ENCODE measurements at places on chromosomes 11 and 22.
A peak's percentile ranks its signal among the peaks of the same experiment; 100 is the strongest.

DNA sequence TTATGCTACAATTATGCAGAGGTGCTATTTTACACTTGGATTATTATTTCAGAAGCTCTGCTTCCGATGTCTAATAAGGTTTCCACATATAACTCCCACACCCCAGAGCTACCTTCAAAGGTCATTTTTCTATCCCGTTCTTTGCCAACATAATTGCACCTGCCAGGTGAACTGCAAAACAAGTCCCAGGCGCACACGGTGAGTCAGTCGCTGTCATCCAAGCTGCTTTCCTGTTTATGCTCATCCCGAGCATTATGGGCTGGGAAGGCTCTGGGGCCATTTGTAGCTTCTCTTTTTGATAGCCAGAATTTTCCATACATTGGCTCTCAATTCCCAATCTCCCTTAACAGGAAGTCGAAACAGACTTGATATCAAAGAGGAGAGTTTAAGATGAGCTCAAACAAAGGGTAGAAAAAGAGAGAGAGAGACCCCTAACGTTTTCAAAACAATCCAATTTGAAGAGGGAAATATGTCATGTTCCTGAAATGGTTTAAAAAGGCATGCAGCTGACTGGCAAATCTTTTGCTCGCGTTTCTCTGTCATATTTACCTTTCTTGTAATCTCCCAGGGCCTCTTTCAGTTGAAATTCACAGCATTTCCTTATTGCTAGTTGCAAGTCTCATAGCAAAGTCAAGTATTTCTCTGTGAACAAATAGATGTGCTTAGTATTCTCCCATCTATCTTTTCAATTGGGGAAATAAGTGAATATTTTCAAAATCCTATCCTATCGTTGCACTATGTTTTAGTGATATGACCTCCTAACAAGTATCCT lies 815.9 kb downstream of the KCNA4 start:
- no peak for DNase-seq

DNA sequence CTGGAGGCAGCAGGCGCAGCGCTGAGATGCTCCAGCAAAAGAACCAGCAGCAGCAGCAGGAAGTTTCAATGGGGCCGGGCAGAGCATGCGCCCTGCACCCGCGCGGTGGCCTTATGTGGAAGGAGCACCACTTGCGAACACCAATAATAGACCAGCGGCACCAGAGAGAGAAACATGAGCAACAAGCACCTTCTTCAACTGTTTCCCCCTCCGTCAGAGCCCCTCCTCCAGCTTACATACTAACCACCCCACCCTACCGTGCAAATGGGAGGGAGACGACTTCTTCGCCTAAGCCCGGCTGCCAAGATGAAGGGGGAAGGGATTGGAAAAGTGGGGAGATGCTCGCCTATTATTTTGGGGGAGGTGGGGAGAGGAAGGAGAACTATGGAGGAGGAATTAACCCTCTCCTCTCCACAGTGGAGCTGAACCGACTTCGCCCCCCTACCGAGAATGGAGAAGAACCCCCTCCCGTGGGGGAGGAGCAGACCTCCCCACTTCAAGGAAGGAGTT lies 1.1 kb downstream of the RSF1 start:
- DNase-seq, result peak; percentile 83

GRCh38 chr11:119865661-119866156 lies 136.7 kb upstream of the NECTIN1 start:
- DNase-seq, result no peak

DNA sequence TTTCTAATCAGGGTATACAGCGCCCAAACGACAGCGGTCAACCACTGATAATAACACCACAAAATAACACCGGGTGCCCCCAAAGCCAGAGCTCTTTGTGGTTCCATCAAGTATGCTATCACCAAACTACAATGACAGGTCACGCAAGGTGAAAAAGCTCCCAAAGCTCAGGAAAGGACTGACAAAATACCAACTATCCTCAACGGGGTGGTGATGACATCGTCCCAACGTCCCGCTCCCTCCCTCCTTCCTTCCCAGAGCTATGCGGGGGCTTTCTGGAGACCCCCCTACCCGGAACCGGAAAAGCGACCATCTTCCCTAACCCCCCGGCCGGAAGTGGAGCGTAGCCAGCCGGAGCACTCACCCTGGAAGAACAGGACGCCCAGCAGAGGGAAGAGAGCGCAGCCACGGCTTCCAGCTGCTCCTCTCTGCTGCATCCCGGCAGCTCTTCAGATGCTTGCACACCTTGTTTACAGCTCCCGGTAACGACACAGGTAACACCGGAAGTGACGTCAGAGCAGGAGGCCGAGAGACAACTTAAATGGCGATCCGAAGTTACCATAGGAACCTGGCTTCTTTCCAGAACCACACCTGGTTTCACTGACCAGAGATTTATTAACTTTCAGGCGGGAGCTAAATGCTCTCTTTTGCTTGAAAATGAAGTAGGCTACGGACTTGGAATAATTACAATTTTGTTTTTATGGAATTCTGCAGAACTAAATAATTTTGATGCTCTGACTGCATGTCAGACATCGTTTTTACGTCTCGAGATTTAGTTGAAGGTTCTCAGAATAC lies at the start of gene MPZL3:
Gene MPZL3, minus strand, starts transcription at position 508 of the 795 bp plus-strand sequence. Its CDS starts 71 bp downstream, at position 437.
- DNase-seq, result peak; percentile 66

- DNase-seq, result no peak
Observed at GRCh38 chr11:17613983-17614382, 66.9 kb downstream of the OTOG start.

- DNase-seq, result no peak
Observed at GRCh38 chr11:2406878-2407410, 6.4 kb downstream of the TSSC4 start.

- DNase-seq, result no peak
Observed at GRCh38 chr11:16406226-16406625, 49.9 kb upstream of the SOX6 start.

GRCh38 chr22:29331213-29331612 lies 15.7 kb upstream of the RASL10A start:
- no peak for DNase-seq

- no peak for DNase-seq
Observed at GRCh38 chr22:28604966-28605761, 74.5 kb downstream of the TTC28 start.

DNA sequence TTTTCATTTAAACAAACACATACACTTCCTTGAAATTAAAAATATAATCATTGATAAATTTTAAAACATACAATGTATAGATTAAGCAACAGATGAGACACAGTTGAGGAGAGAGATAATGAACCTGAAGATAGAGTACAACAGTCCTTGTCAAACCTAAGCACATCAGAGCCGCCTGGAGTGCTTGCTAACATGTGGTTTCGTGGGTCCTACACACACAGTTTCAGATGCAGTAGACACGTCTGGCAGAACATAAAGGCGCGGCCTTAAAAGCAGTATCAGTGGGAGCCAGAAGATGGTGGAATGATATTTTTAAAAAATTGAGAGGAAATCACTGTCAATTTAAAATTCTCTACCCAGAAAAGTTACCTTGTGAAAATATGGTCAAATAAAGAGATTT lies 134.4 kb downstream of the MPPED1 start:
- DNase-seq, result no peak

GRCh38 chr22:50326225-50326955 lies 422 bp downstream of the DENND6B start:
- no peak for DNase-seq

- peak; percentile 75 for DNase-seq
Observed at GRCh38 chr11:122781378-122782195, 56.7 kb upstream of the CRTAM start.

DNA sequence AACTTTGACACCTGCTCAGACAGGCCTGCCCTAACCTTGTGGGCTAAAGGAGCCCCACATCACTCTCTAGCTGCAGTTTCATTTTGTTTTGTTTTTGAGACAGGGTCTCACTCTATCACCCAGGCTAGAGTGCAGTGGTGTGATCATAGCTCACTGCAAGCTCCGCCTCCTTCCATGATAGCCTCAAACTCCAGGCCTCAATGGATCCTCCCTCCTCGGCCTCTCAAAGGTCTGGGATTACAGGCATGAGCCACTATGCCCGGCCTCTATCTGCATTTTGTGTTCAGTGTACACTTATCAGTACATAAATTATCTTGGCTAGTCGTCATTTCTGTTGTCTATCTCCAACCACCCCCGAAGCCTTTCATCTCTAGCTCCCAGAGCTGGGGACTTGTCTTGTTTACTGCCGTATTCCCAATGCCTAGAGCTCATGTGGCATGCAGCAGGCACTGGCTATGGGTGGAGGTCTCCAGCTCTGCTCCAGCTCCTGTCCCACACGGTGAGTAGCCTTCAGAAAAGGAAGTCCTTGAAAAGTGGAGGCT lies 22.1 kb upstream of the PEX26 start:
- no peak for DNase-seq

DNA sequence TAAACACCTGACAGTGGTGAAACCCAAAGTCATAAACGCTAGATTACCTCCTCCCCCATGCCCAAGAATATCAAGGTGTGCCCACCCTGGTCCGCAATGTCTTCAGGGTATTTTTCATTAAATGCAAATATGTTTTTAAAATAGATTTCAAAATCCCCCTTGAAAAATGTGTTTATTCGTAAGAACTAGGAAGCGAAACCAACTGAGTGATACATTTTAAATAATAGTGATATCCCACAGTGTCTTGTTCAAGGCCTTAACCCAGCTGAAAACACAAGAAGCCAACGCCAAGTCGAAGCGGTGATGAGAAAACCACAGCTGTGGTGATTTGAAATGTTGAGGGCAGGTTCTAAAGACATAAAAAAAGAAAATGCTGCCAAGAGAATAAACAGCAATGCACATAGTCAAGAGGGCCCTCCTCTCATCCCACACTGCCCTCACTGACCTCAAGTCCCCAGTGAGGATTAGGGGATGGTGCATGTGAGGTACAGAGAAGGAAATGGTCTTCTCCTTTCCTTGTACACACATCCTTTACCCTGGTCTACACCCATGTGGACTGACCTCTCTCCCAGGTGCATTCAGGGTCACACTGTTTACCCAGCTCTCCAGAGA lies 25.5 kb downstream of the KCNJ1 start:
- no peak for DNase-seq

DNA sequence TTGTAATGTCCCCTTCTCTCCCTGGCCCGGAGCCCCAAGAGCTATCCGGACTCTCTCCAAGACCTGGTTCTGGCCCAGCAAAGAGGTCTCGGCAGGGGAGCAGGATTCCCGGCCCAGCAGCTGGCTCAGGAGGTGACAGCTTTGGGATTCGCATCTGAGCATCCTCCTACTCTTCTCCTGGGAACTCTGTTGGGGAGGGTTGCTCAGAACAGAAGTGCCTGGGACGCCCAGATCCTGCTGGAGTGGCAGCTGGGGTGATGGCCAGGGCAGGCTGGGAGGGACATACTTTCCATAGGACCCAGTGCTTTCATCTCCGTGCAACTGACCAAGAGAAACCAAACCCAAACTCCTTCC lies 83.6 kb upstream of the PRODH start:
- DNase-seq, result no peak

DNA sequence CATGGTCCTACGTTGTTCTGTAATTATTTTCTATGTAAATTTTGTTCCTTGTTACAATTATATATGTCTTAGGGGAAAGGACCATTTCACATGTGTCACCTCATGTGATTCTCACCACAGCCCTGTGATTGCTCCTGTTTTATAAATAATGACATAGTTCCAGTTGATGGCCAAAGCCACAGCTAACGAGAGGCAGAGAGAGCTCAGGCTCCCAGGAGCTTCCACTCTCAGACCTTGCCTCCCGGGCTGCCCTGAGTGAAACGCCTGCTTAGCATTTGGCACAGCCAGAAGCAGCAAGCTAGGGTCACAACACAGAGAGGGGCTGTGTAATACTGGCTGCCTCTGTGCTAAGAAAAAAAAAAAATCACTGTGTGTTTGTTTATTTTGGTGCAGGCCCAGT lies 5.9 kb downstream of the TMEM121B start:
- DNase-seq, result no peak

DNA sequence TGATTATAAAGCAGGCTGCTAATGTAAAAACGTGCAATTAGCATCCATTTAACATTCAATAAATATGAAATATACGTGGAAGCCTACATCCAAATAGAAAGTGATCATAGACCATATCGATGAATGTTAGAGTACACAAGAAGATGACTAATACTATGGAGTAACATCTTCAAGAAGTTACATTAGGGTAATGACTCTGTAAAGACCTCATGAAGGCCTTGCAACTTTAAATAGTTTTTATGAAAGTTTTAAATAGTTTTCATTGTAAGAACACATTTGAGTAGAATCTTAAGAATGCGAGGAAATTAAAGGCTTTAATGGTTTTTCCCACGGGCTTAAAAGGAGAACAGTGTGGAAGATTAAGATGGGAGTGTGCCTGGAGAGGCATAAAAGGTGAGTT lies 1.4 kb downstream of the TRIM34 start:
- no peak for DNase-seq

- no peak for DNase-seq
Observed at GRCh38 chr11:57370941-57371340, 10.0 kb downstream of the PRG3 start.

DNA sequence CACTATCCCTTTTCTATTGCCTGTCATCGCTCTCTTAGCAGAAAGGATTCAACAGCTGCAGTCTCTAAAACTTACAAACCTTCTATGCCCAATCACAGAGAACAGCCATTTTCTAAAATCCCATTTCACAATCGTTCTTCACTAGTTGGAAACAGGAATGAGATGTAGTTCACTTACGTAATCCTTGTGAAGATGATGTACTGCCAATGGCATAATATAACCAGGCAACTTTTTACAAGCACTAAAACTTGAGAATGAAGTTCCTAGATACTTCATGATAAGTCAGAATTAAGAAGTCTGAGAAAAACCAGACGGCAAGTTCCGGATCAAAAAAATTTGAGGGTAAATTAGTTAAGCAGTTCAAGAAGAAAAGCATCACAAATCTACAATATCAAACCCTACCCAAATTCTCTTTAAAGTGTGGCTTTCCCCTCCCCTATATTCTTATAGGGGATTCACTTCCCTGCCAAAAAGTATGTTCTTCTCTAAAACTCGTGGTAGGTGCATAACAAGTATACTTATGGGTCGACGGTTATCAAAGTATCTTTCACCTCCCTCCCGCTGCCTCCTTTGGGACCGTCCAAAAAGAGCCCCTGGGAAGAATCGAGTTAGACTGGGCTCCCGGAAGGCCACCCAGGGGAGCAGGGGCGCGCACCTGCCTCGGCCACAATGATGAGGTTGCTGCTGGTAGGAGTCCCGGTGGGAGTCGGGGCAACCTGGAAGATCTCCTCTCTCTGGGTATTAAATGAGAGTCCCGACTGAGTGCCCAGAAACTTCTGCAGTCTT lies 666 bp downstream of the MSANTD4 start:
- no peak for DNase-seq

- DNase-seq, result no peak
Observed at GRCh38 chr11:34332524-34332923, 25.3 kb downstream of the ABTB2 start.
